ENCODE measurements at places on chromosomes 7 and 10.

DNA sequence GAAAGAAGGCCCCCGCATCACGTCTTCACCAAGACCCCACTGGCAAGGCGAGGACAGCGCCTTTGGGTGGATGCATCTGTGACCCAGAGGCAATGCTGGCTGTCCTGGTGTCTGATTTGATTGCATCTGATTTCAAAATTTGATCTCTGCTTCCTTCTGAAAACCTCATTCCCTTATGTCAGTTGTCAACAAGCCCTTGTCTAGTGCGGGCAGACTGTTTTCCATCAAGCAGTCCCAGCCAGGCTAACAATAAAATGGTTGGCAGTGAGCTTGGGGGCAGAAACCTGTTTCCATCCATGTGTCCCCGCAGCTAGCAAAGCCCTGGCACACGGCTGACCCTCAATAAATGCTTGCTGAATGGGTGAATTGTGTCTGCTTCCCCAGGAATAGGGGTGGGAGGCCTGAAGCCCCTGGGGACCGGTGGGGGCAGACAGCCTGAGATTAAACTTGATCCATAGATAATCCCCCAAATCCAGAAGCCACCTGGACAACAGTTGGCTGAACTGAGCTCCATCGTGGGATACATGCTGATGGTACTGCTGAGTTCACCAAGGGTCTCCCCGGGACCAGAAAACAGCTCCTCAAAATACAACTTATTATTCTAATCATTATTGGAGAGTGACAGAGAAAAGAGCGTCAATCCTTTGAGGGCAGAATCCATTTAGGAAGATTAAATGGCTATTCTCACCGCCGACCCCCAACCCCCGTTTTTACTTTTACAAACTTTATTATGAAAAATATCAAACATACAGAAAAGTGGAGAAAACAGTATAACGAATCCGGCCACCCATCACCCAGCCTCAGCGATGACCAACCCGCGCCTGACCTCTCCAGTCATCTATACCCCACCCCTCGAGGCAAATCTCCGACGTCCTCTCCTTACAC is 912 bp upstream of the DUSP5 start:
- DNase-seq, result no peak

DNA sequence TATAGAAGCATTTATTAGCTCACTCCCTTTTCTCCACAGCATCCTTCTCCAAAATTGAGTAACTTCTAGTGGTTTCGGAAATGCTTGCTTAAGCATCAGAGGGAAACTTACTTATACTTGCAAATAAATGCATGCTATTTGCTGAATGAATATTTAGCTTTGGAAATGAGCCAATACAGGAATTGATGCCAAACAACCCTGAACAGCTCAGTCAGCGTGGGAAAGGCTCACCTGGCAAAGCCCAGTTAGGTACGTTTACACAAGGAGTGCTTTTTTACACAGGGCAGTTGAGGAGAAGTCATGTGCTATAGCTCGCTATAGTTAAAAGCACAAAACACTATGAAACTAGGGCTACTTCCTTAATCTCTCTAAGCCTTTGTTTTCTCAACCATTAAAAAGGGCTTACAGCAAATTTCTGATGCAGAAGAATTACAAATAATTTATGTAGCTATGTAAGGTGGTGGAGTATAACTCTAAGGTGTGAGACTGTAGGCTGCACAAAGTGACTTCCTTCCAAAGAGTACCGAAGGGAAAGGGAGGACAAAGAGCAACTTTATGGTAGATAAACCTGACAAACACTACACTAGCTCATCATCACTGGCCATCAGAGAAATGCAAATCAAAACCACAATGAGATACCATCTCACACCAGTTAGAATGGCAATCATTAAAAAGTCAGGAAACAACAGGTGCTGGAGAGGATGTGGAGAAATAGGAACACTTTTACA is 498.2 kb downstream of the PHTF2 start:
- no peak for DNase-seq

- DNase-seq, result no peak
Observed at GRCh38 chr7:86320341-86320740, 323.4 kb upstream of the GRM3 start.

- DNase-seq, result no peak
Observed at GRCh38 chr7:106740806-106741205, 79.8 kb upstream of the CCDC71L start.

- DNase-seq, result no peak
Observed at GRCh38 chr7:824081-824480, 8.2 kb upstream of the SUN1 start.

DNA sequence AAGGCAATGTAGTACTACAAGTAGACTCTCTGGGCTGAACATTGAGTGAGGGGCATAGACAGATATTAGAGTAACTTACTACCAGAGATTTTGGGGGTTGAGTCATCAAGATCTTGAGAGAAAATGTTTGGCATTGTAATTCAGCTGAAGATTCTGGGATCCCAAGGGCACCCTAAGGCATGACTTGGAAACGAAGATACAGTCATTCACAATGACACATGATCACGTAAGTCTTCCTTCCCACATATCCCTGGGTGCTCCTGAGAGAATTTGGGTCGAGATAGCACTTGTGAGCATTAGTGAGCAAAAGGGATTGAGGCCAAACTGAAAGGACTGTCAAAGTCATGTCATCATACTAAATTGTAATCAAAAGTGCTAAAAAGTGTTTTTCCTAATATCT is 192.5 kb upstream of the PCLO start:
- no peak for DNase-seq

- no peak for DNase-seq
Observed at GRCh38 chr10:96619120-96619519, 32.3 kb upstream of the TM9SF3 start.

- no peak for DNase-seq
Observed at GRCh38 chr7:47366211-47366610, 215.7 kb downstream of the TNS3 start.

GRCh38 chr7:130410868-130411541 is 29.8 kb downstream of the CEP41 start:
- no peak for DNase-seq

- DNase-seq, result peak; percentile 38
Observed at GRCh38 chr10:114142018-114142417, 32.0 kb downstream of the CCDC186 start.

Data from choroid plexus epithelial cell (primary cell).